Non-pigmented ciliary epithelial cell (primary cell): ENCODE measurements at places on chromosomes 7 and 10.

GRCh38 chr7:127379642-127380041 is 12.9 kb downstream of the ZNF800 start:
- no peak for DNase-seq

DNA sequence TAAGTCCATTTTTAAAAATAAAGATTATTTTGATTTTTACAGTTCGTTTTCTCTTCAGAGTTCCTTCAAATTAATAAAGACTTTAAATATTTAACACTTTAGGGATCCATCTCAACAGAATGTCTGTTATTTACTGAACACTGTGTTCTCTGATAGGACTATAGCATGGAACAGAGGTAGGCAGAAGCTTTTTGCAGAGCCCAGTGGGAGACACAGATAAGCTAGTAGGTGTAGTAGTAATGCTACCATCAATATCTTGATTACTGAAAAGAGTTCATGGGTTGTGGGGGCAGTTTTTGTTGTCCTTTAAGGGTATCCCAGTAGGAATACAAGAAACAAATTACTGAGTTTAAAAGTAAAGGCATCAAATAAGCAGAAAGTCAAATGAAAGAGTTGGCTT is 140.5 kb downstream of the HBP1 start:
- DNase-seq, result no peak

GRCh38 chr10:131812736-131813604 is 87.8 kb upstream of the PPP2R2D start:
- DNase-seq, result no peak

DNA sequence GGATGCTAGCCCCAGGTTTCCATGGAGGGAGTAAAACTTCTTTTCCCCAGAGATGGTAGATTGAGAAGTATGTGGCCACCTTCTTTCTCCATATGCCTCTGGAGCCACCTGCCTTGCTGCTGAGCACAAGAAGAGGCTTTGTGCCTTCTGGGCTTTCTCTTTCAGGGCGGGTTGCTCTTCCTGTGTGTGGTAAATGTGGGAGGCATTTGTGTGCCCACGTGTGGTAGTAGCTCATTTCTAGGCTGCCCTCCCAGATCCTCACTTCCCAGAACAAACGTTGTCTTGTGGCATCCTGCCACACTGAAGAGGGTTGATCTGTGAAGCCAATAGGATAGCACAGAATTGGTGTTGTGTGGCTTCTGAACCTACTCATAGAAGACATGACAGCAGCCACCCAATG is 342.0 kb upstream of the PODXL start:
- no peak for DNase-seq

DNA sequence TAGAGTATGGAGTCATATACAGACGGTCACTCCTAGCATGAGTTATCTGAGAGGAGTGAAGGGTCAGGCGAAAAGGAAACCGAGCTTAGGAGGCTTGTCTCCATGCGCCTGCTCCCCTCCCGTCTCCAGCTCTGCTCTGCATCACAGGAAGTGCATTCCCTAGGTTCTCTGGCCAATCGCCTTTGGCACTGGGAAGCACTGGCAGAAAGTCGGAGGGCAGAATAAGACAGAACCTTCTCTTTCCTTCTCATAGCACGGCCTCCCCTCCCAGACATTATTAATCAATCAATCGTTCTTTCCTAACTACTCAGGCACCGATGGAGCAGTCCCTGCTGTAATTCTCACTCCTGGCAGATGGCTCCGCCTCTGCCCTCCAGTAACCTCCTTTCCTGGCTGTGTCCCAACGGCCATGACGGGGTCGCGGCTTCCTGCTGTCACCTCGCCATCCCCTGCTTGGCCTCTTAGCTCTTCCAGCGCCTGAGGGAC is 177.1 kb downstream of the FRMD4A start:
- DNase-seq, result no peak
